HFF-Myc (cell line): ENCODE measurements at places on chromosomes 3 and 15.
A peak's percentile ranks its signal among the peaks of the same experiment; 100 is the strongest.

DNA sequence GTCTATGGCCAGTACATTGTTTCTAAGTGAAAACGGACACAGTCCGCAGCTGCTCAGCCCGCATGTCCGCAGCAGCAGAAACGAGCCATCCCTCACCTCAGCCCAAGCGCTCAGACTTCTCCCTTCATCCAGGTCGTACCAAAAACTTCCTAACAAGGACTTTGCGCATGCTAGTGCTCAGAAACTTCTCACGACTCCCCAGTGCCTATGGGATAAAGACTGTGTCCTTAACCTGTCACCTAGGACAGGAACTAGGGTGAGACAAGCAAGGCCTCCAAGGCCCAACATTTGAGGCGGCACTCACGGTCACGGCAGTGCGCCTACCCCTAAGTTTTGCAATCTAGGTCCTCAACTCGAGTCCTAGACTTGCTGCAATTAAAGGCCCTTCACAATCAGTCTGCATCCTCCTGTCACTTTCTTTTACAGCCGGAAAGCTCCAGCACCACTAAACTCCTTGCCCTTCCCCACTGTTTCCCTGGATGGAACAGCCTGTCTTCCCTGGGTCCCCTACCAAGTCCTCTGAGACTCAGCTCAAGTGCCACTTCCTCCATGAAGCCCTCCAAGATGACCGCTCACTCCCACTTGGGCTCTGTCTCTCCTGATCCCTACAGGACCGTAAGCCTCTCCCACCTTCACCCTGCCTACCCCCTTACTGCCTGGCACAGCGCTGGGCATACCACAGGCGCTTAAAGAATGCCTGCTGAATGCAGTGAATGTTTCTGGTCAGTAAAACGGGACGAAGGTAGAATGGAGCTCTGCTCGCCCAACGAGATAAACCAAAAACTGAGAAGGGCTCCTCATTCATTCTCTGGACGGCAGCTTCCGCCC lies 1.2 kb downstream of the CLN6 start:
- no peak for DNase-seq

DNA sequence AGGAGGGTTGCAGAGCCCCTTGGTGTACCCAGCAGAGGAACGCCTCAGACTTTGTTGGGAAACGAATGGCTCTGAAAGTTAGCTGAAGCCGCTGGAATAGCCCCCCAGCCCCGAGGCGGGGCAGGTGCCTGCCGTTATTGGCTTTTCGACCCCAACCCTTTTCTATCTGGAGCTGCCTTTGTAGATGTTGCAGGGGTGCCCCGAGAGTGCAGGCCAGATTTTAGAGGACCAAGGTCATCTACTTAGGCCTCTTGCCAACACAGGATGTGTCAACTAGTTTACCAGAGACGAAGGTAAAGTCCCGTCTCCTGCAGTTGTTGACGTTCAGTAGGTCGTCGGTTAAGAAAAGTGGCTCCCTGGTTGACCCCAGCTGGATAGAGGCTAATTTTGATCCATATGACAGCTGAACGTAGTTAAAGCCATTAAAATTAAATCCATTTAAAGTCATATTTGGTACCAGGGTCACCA lies 579 bp upstream of the UBE3A start:
- no peak for DNase-seq

DNA sequence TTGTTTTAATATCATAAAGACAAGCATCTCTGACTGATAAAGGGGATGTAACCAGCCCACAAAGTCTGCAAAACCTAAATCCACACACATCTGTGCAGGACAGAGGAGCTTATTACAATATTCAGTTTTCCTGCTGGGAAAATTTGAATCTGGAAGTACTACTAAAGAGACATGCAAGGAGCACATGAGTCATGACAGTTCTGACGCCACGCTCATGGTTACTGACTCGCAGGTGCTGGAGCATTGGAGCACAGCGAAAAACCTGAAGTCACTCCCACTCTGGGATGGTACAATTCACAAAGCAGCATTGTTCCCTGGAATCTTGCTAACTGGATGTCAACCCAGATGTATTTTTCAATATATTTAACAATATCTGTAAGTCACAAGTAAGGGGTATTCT lies 7.6 kb upstream of the ISL2 start:
- DNase-seq: no peak

- DNase-seq: no peak
Observed at GRCh38 chr3:11384074-11384473, 111.9 kb downstream of the ATG7 start.

- no peak for DNase-seq
Observed at GRCh38 chr15:70269991-70270751, 172.5 kb upstream of the TLE3 start.

DNA sequence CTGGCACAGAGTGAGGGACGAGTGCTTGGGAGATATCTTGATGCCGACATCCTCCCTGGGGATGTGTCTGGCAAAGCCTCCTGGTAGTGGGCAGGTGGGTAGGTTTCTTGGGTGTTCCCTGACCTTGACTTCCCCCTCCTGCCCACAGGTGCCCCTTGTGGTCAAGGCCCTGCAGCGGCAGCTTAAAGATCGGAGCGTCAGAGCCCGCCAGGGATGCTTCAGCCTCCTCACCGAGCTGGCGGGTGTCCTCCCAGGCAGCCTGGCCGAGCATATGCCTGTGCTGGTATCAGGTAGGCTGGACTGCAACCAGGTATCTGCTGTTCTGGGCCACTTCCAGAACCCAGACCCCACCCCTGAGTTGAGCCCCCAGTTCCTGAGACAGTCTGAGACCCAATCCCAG lies 19.2 kb downstream of the CAND2 start:
- DNase-seq: no peak

GRCh38 chr15:67188551-67189218 lies 65.8 kb downstream of the AAGAB start:
- DNase-seq: peak; percentile 98

DNA sequence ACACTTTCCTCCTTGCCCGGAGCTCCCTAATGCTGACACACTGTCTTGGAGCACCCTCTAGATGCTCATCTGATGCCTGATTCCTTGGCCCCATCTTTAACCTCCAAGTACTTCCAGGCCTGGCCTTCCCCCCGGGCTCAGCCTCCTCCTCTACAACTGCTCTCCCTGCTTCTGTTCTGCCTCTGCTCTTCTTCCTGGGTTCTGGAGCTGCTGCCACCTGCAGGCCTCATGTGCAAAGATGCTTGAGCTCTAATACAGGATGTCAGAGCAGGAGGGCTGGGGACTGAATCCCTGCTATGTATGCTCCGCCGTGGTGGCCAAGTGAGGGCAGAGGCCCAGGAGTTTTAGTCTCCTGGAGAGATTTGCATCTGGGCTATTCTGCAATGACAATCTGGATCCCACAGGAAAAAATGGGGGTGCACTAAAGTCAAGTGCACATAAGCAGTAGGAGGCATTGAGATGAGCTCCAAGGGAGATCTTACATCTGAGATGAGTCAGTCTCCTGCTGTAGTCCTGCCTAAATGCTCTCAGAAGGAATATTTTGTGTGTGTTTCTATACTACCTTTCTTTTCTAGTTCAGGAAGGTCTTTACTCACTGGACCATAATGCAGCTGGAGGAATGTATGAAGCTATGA lies 296.3 kb downstream of the UACA start:
- DNase-seq: peak; percentile 33

DNA sequence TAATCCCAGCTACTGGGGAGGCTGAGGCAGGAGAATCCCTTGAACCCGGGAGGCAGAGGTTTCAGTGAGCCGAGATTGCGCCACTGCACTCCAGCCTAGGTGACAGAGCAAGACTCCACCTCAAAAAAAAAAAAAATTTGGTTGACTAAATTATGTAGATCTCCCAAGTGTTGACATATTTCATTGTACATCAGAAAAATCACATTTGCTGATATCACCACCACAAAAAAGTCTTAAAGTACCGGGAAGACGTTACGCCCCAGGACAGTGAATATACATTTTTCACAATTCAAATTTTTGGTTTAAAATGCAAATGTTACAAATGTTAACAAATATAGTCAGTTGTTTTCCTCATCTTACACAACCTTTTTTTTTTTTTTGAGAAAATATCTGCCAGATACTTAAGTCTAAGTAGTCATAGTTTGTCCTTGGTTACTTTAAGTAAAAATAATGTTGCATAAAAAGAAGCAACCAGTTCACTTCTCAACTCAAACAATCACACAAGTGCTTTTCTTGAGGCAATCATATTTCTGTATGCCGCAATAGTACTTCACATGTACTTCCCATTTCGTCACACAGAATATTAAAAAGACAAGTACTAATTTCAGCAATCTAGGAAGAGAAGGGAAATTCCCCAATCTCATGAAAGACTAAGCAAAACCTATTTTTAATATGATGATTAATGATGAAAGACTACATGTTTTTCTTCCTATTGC lies 41.0 kb upstream of the TCF12 start:
- DNase-seq: no peak
